IMR-90 (cell line): ENCODE measurements at places on chromosomes 3 and 15. TPM values are rescaled to one million over a fixed set of nuclear protein-coding genes. Genes with fewer than 3 reads are reported as not detected.
A peak's percentile ranks its signal among the peaks of the same experiment; 100 is the strongest.

- peak; percentile 11 for DNase-seq
Observed at GRCh38 chr3:64023861-64024223, 548 bp upstream of the PSMD6 start.

GRCh38 chr3:15153103-15153502 lies 52.9 kb upstream of the CAPN7 start:
- DNase-seq = no peak

- DNase-seq = no peak
Observed at GRCh38 chr3:177257625-177258024, 60.3 kb upstream of the TBL1XR1 start.

Gene RAD51
- total RNA-seq = 7.8 and 8.4 TPM in 2 replicates

GRCh38 chr3:52350416-52350815 lies 34.3 kb downstream of the DNAH1 start:
- DNase-seq = no peak

Gene SLC27A2
- under 0.01 TPM in 1 of 2 replicates, not detected in the other for total RNA-seq

Gene BOC
- 5.3 and 6.8 TPM in 2 replicates for total RNA-seq

GRCh38 chr15:89628806-89629715 lies 26.2 kb downstream of the KIF7 start:
- DNase-seq = no peak

GRCh38 chr3:33575311-33575710 lies 135.1 kb upstream of the UBP1 start:
- DNase-seq = no peak

Gene LIPH
- total RNA-seq = 0.28 and 0.36 TPM in 2 replicates

GRCh38 chr3:101836652-101837598 lies 12.4 kb upstream of the NFKBIZ start:
- peak; percentile 93 for DNase-seq

DNA sequence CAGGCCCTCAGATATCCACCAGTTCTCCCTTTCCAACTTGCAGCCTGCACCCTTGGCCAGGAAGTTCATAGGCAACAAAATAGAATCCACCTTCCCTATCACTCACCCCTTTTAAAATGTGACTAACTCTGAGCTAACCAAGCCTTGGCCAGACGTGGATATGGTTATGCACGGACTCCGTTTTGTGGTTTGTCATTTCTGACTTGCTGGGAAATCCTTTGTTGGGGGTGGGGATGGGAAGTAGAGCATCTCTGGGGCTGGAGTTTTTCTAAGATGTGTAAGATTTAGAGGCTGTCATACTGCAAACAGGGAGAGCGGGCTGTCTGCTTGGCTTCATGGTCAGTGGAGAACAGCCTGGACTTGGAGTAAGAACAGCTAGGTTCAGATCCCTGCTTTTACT lies 62.6 kb downstream of the SMAD3 start:
- peak; percentile 99 for DNase-seq

DNA sequence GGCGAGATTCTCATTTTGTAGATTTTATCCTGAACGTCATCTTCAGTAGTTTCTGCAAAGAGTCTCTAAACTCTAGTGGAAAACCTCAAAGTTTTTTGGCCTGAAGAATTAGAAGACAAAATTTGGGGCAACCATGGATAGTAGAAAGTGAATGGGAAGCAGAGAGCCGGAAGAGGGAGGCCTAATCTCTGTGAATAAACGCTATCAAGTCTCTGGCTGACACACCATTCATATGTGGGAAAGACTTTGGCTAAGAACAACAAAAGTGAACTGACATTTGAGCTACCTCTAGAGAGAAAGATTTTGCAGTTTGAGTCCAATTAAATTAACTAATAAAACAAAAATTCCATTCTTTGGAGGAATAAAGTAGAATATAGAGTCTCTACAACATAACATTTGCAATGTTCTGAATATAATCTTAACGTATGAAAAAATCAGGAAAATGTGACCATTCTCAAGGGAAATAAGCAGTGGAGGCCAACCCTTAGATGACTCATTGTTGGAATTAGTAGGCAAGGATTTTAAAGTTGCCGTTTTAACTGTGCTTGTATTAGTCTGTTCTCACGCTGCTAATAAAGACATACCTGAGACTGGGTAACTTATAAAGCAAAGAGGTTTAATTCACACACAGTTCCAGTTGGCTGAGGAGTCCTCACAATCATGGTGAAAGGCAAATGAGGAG lies 184.6 kb downstream of the C3orf38 start:
- no peak for DNase-seq

- no peak for DNase-seq
Observed at GRCh38 chr15:49604625-49605409, 15.8 kb downstream of the FAM227B start.

Gene EPHA3
- 0.18 and 0.28 TPM in 2 replicates for total RNA-seq

DNA sequence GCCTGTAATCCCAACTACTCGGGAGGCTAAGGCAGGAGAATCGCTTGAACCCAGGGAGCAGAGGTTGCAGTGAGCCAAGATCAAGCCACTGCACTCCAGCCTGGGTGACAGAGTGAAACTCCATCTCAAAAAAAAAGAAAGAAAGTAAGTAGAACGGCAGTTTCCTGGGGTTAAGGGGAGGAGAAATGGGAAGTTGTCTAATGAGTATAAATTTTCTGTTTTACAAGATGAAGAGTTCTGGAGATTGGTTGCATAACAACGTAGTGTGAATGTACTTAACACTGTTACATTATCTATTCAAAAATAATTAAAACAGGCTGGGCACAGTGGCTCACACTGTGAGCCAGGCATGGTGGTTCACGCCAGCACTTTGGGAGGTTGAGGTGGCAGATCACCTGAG lies 45.4 kb downstream of the GRK7 start:
- DNase-seq = no peak

Gene RARRES1
- total RNA-seq = 0.90 and 1.9 TPM in 2 replicates

DNA sequence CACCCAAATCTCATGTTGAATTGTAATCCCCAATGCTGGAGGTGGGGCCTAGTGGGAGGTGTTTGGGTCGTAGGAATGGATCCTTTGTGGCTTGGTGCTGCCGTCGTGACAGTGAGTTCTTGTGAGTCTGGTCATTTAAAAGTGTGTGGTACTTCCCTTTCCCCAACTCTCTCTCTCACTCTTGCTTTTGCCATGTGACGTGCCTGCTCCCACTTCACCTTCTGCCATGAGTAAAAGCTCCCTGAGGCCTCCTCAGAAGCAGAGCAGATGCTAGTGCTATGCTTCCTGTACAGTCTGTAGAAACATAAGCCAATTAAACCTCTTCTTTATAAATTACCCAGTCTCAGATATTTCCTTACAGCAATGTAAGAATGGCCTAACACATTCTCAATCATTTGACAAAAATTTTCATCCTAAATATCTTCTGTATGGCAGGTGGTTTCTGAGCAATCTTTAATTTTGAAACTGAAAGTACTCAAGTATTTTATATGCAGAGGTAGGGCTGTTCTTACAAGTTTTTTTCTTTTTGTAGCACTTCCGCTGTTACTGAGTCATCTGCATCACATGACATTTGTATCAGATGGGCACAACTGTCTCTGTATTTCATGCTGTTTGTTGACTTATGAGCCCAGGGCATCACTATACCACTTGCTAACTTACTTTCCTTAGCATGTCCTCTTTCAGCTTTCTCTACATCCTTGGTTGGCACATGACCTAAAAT lies 8.8 kb downstream of the RPL39L start:
- peak; percentile 62 for DNase-seq

- peak; percentile 37 for DNase-seq
Observed at GRCh38 chr15:60649845-60650548, 171.1 kb upstream of the ICE2 start.

GRCh38 chr3:172260381-172260780 lies 187.9 kb downstream of the GHSR start:
- peak; percentile 30 for DNase-seq

Gene IL5RA
- total RNA-seq = not detected in 2 replicates

Gene GPX1
- total RNA-seq = 126 and 128 TPM in 2 replicates

DNA sequence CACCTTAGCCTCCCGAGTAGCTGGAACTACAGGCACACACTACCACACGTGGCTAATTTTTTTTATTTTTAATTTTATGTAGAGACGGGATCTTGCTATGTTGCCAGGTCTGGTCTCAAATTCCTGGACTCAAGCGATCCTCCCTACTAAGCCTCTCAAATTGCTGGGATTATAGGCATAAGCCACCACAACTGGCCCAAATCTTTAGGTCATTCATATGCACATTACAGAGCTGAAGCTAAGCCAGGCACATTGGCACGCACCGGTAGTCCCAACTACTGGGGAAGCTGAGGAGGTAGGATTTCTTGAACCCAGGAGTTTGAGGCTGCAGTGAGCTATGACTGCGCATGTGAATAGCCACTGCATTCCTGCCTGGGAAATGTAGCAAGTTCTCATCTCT lies 265.9 kb downstream of the ZMAT3 start:
- DNase-seq = no peak

Gene SLC22A13
- total RNA-seq = under 0.01 TPM in 2 replicates

Gene ZNF662
- total RNA-seq = 0.28 and 0.54 TPM in 2 replicates

DNA sequence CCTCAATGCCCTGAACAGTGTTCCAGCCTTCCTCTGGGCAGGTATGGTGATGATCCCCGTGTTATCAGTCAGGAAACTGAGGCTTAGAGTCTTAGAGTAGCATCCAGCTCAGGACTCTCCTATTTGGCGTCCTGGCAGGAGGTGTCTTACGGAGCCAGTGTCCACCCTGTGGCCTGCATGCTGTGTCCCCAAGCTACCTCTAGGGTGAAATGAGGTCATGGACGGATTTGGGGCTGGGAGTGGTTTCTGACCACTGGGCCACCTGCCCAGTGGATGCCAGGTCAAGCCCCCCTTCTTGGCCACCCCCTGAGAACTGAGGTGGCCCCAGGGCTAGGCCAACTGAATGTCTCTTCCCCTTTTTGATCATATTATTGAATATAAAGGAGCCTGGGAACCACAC lies 27.2 kb upstream of the SLC6A6 start:
- no peak for DNase-seq

DNA sequence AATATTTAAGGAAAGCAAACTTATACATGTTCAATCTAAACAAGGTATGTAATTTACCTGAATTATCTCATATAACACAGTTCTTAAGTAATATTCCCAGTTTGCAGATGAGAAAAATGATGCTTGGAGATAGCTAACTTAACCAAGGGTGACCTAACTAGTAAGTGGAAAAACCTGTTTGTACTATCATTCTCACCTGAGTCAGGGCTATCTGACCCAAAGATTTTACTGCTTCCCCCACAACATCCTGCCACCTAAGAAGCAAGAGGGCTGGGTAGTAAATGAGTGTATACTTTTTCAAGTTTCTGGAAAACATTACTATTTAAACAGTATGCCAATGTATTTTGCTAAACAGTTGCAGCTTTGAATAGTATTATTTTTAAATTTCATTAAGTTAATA lies 10.6 kb downstream of the TP63 start:
- no peak for DNase-seq

- no peak for DNase-seq
Observed at GRCh38 chr3:124300416-124300815, 308.5 kb upstream of the ROPN1 start.

DNA sequence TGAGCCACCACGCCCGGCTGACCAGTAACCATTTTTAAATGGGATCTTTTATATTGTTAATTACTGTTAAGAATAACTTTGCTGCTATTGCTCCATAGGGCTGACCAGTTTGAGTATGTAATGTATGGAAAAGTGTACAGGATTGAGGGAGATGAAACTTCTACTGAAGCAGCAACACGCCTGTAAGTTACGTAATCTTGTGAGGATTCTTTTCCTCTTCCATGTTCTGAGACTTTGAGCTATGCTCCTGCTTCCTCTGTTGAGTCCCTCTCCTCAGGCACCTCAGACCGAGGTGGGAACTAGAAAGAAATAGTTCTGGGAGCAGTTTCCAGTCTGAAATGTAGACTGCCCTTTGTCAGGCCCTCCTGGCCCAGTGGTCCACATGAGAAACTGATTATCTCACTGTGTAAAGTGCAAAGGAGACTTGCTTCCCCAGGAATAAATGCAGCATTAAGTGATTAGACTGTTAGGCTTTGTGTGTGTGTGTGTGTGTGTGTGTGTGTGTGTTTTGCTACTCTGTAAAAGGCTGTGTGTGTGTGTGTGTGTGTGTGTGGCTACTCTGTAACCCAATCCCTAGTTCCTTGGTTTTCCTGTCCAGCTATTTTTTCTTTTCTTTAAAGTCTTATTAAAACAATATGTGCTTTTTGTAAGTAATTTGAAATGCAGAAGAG lies 5.2 kb downstream of the POLR2H start:
- DNase-seq = peak; percentile 71

DNA sequence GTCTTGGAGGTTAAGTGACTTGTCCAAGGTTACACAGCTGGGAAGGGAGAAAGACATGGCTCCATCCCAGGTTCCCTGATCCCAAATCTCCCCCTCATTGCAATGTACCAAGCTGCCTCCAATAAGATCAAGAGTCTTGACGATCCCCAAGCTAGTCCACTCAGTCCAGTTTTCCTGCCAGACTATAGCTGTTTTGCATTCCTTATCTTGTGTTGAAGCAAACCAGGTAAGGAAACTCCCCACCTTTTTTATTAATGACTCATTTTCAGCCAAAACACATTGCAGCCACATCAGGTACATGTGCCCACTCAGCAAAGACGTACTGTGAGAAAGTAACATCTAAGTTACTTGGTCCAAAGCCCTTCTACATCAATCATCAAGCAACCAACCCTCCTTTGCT lies 41.9 kb downstream of the LIPC start:
- peak; percentile 89 for DNase-seq

Gene SPTBN5
- under 0.01 TPM in 2 replicates for total RNA-seq

Gene CCDC80
- 387 and 406 TPM in 2 replicates for total RNA-seq

Gene FGF7
- total RNA-seq = 34.8 and 69.2 TPM in 2 replicates

- no peak for DNase-seq
Observed at GRCh38 chr15:63408524-63408923, 26.9 kb upstream of the CA12 start.

- no peak for DNase-seq
Observed at GRCh38 chr3:61947456-61947855, 386.1 kb downstream of the PTPRG start.

GRCh38 chr15:79171320-79172031 lies 80.9 kb upstream of the RASGRF1 start:
- no peak for DNase-seq

DNA sequence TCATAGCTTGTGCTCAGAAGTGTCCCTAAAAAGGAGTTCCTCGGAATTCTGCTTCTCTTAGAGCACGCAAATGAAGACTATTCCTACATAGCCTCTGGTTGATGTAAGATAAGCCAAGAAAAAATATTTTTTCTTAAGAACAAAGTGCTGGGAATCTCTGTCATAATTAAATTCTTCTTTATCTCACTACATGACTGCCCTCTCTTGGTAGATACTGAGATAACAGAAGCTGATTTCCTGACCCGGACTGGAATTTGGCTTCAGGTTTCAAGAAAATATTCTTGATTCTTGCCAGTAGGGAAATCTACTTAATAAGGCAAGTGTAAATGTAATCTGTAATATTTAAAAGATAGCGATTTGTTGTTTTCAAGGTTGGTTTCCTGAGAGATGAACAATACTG lies 31.3 kb upstream of the SETMAR start:
- DNase-seq = peak; percentile 38
